ENCODE measurements at places on chromosomes 2 and 18.
A peak's percentile ranks its signal among the peaks of the same experiment; 100 is the strongest.

DNA sequence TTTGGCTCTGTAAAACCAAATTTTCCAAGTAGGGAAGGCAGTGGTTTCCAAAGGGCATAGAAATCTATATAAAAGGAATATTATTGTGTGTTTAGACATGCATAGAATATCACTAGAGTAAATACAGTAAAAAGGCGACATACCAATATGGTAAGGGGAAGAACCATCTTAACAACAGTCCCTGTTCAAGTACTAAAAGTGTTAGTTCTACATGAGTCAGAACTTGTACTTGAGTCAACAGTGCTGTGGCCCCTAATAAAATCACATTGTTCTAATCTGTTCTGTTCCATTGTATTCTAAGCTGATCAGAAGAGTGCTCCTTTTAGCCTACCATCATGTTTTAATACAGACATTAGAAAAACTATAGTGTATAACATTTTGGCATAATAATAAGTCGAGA, 36.1 kb upstream of the TNFRSF11A start:
- DNase-seq, result no peak

DNA sequence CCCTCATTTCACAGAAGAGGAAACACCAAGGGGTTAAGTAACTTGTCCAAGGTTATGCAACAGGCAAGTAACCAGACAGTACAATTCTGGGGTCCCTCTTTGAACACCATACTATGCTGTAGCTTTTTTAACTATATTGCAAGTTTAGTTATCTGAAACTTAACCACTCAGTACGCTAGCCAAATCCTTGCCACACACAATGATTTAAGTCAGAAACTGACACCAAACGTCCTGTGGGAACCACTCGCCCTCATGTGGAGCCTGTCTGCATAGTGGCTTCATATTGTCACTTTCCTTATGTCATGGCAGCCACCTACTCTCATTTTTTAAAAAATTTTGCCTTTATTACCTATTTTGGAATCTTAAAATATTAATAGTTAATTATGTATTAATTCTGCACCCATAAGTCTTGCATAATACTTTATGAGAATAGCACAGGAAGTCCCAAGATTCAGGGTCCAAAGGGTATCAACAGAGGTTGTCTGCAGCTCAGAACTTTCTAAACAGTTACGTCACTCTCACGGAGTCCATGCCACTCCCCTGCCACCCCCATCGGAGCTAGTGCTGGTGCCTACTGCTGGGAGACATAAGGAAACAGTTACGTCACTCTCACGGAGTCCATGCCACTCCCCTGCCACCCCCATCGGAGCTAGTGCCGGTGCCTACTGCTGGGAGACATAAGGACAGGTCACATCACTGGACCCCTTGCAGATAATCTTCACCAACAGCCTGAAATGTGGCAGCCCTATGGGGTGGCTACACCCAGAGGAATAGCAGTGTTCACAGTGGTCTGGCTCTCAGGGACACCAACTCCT, 99.0 kb downstream of the L3MBTL4 start:
- DNase-seq, result no peak

GRCh38 chr2:14408695-14409094, 223.8 kb upstream of the LRATD1 start:
- no peak for DNase-seq

GRCh38 chr2:219707496-219708285, 80.3 kb downstream of the SLC4A3 start:
- no peak for DNase-seq

- no peak for DNase-seq
Observed at GRCh38 chr2:201270293-201271001, 10.1 kb downstream of the CASP8 start.

GRCh38 chr2:128547667-128548066, 229.0 kb upstream of the HS6ST1 start:
- DNase-seq, result no peak

DNA sequence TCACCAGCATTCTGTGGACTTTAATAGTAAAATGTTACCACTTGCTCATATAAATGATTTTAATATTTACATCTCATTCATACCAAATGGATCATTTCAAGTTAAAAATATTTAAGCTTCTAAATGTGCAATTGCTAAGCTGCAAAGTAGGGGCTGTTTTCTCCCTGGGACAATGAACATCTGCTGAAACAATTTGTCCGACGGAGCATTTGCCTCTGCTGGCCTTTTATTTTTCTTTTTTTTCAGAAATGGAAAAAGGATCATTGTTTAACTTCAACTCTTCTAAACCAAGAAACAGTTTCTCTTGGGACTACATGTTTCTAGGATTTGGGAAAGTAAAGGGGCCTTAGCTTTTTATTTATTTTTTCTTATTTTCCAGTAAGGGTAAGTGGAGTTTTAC, 43.8 kb upstream of the ITPRID2 start:
- no peak for DNase-seq

- no peak for DNase-seq
Observed at GRCh38 chr18:12048010-12048826, 45.4 kb upstream of the ANKRD62 start.

GRCh38 chr2:23293063-23293462, 91.9 kb upstream of the KLHL29 start:
- DNase-seq, result no peak

DNA sequence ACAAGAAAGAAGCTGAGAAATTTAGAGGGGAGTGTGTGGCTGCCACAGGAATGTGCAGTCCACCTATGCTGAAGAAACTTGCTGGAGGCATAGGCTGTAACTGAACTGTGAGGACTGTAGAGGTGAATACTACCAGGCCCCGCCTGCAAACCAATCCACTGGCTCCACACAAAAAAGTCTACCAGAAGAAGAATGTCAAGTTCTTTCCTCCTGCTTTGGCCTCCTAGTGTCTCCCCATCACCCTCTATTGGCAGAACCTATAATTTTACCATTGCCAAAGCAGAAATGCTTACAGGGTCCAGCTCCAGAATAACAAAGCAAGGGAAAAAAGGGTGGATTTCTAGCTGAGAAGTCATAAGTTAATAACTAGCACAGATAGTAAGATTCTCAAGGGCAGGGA, 5.9 kb upstream of the ATP5MC3 start:
- no peak for DNase-seq

GRCh38 chr2:95158891-95159619, 593 bp downstream of the ZNF514 start:
- peak; percentile 44 for DNase-seq

DNA sequence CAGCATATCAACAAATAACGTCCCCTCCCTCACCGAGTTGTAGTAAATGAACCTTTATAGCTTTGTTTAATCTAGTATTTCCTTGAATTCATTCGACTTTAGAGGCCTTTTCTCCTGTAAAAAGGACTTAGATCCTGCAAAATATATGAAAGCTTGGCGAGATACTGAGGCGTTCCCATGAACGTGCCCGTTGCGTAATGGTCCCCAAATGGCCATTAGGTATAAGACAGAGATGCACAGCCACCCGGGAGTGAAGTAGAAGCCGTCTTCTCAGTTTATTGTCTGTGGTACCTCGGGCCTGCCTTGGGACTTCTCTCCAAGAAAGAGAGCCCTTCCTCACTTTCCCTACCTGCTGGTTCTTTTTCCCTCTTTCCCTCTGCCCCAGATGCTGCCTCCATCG, 310.6 kb downstream of the CELF4 start:
- DNase-seq, result no peak

DNA sequence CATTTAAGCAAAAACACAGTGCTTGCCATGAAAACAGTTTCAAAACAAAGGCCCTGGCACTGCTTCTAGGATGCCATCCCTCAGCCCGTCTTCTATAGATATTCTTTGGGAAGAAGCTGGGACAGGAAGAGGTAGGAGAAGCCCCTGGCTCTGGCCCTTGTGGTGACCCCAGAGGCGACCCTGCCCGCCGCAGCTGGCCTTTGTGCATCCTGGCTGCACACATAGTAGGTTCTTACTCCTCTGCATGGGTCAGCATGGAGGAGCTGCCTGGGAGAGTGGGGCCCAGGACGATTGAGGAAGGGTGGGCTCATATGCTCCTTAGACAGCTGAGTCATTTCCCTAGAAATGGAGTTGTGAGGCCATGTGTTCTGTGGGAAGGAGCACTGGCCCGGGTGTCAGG, 44.4 kb upstream of the OTOF start:
- no peak for DNase-seq

- DNase-seq, result no peak
Observed at GRCh38 chr2:6443061-6443823, 422.5 kb downstream of the CMPK2 start.

DNA sequence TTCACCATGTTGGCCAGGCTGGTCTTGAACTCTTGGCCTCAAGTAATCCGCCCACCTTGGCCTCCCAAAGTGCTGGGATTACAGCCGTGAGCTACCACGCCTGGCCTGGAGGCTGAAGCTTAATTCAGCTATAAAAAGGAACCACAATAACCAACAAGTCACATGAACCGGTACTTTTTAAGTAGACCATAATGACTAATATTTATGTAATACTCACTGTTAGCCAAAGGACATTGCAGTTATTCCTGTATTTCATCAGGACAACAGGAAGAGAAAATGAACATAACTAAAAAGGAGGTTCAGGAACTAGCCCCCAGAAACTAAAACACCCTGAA, 49.0 kb upstream of the TMEM87B start:
- DNase-seq, result no peak

- DNase-seq, result no peak
Observed at GRCh38 chr2:112242384-112242783, 12.5 kb downstream of the ZC3H8 start.

- DNase-seq, result no peak
Observed at GRCh38 chr2:32479993-32480392, 123.2 kb downstream of the BIRC6 start.

DNA sequence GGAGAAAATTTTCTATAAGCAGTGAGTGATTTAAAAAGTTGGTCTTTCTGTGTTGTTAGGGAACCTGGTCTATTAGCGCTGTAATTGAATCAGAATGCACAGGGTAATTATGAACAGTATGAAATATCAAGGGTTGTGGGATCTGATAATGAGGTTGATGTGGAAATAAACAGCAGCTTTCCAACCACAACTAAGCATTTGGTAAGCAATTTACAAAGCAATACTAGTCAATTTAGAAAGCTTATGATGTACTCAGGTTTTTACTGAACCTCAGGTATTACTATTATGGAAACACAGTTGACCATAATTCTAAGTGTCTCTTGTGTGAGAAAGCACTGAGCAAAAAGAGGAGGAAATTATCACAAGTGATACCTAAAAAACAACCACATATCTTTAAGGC, 11.0 kb upstream of the SMCHD1 start:
- DNase-seq, result no peak

GRCh38 chr2:48357351-48357750, 172.6 kb upstream of the STON1 start:
- DNase-seq, result no peak

GRCh38 chr2:209145941-209146681, 277.7 kb upstream of the MAP2 start:
- no peak for DNase-seq
